ENCODE measurements at places on chromosomes 11 and 22.

- no peak overlapping the region for H3K27ac ChIP-seq
- peaks cover 18% of the 10 kb centered on the region for H3K4me1 ChIP-seq
- DNase-seq = no peak
- no peaks in the 10 kb centered on the region for H3K27me3 ChIP-seq
Observed at GRCh38 chr22:46891382-46891951, 129.0 kb downstream of the TBC1D22A start.

GRCh38 chr11:131693756-131694155 is 323.3 kb downstream of the NTM start:
- DNase-seq = peak; percentile 45
- no peaks in the 10 kb centered on the region for H3K36me3 ChIP-seq
- H3K27me3 ChIP-seq = no peaks in the 10 kb centered on the region
- H3K27ac ChIP-seq = no peak overlapping the region
- H3K4me1 ChIP-seq = peaks cover 17% of the 10 kb centered on the region
- H3K4me3 ChIP-seq = no peak overlapping the region

DNA sequence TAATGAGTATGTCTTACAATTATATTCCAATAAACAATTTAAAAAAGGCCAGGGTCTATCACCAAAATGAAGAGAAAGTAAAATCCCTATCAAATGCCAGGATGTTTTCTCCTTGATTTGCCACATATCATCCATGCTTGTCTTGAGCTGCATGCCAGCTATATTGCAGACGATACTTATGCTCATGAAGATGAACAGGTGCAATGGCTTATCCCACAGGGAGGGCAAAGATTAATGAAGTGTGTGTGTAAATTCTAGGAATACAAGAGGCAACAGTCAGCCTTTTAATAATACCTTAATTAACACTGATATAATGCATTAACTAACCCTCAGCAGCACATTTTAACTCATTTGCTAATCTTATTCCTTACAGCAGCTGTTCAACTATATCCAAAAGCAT is 850.5 kb downstream of the KCNA4 start:
- no peaks in the 10 kb centered on the region for H3K4me1 ChIP-seq
- H3K27me3 ChIP-seq = no peaks in the 10 kb centered on the region
- DNase-seq = no peak

- H3K27me3 ChIP-seq = no peaks in the 10 kb centered on the region
- DNase-seq = peak; percentile 88
- H3K4me3 ChIP-seq = no peak overlapping the region
Observed at GRCh38 chr22:11598492-11599440, 3929.2 kb upstream of the OR11H1 start.

DNA sequence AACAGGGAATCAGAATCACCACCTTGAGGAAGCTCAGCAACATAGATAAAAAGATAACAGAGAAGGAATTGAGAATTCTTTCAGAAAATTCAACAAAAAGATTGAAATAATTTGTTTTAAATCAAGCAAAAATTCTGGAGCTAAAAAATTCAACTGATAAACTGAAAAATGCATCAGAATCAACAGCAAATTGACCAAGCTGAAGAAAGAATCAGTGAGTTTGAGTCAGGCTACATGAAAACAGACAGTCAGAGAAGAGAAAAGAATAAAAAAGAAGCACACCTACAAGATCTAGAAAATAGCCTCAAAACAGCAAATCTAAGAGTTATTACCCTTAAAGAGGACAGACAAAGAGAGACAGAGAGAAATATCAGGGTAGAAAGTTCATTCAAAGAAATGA is 28.8 kb downstream of the BTG4 start:
- H3K27me3 ChIP-seq = no peaks in the 10 kb centered on the region
- no peak for DNase-seq
- no peak overlapping the region for H3K27ac ChIP-seq
- H3K36me3 ChIP-seq = no peaks in the 10 kb centered on the region
- no peak overlapping the region for H3K4me3 ChIP-seq
- no peaks in the 10 kb centered on the region for H3K4me1 ChIP-seq

DNA sequence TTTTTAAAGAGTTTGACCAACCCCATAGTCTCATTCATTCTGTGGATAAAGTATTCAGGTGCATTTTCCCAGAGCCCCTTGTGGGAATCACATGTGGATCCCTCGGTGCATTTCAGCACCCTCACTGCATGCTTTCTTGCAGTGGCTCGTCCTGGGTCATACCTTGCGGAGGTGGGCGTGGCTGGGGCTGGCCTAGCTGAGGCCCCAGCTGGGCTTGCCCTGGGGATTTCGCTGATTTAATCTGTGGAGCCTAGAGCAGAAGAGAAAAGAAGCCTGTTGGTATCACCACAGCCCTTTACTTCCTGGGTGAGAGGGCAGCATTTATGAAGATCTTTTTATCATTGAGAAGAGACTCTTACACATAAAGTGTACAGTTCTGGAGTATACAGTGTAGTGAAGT is 53.1 kb downstream of the FBXO7 start:
- H3K27ac ChIP-seq = peak overlapping the region; percentile 57
- H3K27me3 ChIP-seq = no peaks in the 10 kb centered on the region
- no peak for DNase-seq
- H3K4me1 ChIP-seq = peaks cover 44% of the 10 kb centered on the region
- H3K36me3 ChIP-seq = no peaks in the 10 kb centered on the region
- no peak overlapping the region for H3K4me3 ChIP-seq

GRCh38 chr22:20944042-20944441 is 23.0 kb upstream of the AIFM3 start:
- DNase-seq = no peak
- H3K4me3 ChIP-seq = no peak overlapping the region
- no peaks in the 10 kb centered on the region for H3K27me3 ChIP-seq
- no peak overlapping the region for H3K27ac ChIP-seq

DNA sequence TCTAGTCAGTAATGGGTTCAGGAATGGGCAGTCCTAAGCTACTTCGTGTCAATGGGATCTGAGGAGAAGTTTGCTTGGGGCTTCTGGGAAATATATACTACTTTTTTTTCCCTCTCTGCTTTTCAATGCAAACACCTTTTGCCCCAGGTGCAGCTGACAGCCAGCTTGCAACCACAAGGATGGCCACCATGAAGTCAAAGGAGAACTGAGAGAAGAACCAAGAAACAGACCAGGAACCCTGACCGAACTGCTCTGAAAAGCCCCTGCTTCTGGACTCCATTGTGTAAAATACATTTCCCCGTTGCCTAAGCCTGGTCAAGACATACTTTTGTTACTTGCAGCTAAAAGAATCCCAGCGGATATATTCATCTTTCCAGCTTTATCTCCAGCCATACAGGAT is 20.1 kb upstream of the CD44 start:
- H3K4me1 ChIP-seq = peaks cover 27% of the 10 kb centered on the region
- no peaks in the 10 kb centered on the region for H3K36me3 ChIP-seq
- no peak overlapping the region for H3K27ac ChIP-seq
- no peaks in the 10 kb centered on the region for H3K27me3 ChIP-seq

- no peak for DNase-seq
- no peak overlapping the region for H3K27ac ChIP-seq
- H3K4me1 ChIP-seq = peaks cover 53% of the 10 kb centered on the region
- no peaks in the 10 kb centered on the region for H3K36me3 ChIP-seq
- H3K4me3 ChIP-seq = peak overlapping the region; percentile 42
Observed at GRCh38 chr11:124865902-124866851, 945 bp downstream of the ROBO3 start.

GRCh38 chr22:27801616-27802345 is at the start of gene MN1:
Gene MN1, minus strand, starts transcription at chr22:27801756. Its CDS starts 1,213 bp downstream, at chr22:27800543.
- DNase-seq = no peak
- H3K27ac ChIP-seq = peak within 1 kb of the TSS; percentile 92
- H3K4me1 ChIP-seq = peaks cover 60% of the 10 kb centered on the region

GRCh38 chr22:19065929-19066328 is 56.3 kb downstream of the DGCR2 start:
- no peaks in the 10 kb centered on the region for H3K27me3 ChIP-seq
- H3K4me3 ChIP-seq = no peak overlapping the region
- H3K36me3 ChIP-seq = peaks cover 33% of the 10 kb centered on the region
- DNase-seq = no peak
